Thyroid gland (tissue), 4 donors: ENCODE measurements at places on chromosomes 5 and 9. TPM values are rescaled to one million over a fixed set of nuclear protein-coding genes. Genes with fewer than 3 reads are reported as not detected.

DNA sequence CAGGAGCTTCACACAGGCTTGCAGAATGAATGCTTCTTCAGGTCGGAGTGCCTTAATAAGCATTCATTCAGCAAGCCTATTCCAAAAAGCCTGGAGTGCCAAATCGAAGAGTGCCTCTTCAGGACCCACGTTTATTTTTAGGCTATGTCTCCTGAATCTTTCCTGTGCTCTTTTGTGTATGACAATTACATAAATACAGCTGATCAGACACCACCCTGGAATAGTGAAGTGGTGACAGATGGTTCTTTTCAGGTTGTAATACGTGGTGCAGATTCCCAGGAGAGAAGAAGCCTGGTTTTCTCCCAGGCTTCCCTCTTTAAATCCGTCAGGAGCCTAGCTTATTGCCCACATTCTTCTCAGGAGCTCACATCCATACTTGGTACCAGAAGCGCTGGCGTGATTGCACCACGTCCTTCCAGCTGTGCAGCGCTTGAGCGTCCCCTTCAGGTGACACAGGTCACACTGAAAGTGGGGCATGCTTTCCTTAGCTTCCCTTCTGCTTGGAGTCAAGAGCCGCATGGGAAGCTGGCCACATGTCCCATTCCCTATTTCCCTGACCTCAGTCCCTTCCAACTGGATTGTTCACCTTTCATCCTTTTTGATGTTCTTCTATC lies 123.1 kb downstream of the ADCY2 start:
- no peak for DNase-seq

DNA sequence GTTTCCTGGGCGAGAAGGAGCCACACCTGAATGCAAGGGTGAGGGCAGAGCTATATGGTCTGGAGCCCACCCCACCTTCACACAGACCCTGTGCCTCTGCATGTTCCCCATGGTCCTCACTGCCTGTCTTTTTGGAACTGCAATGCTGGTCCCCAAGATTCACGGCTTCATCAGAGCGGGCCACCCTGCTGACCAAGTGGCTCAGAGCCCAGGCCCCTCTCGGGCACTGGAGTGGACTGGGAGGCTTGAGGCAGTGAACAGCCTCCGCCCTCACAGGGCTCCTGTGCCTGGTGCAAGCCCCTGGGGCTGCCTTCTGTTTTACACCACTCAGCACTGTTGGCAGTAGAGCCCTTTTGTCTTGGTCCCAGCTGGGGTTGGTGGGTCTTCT lies 143.2 kb downstream of the CACNA1B start:
- peak; percentile 48 for DNase-seq

GRCh38 chr9:113955076-113955752 lies 79.1 kb downstream of the ZNF618 start:
- peak; percentile 45 for DNase-seq

DNA sequence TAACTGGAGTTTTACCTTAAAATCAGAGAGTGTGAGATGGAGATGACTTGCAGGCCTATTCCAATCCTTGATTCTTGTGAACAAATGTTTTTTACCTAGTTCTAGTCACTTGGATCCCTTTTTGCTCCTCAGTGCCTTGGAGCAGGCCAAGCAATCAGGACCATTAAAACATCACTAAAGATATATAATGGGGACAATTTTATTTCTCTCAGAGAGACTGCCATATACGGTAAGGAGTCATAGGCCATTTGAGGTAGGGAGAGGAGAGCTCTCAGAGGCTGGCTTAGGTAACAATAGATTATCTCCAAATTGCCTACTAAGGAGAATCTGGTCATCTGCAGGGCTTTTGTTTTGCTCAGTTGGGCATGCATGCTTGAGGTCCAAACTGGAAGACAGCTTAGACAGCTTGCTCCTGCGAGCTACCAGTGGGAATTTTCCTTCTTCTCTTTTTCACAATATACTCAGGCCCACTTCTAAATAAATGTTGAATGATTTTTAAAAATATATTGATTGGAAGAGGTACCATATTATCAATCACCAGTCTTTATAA lies 44.0 kb downstream of the FREM1 start:
- no peak for DNase-seq

- DNase-seq: no peak
These were observed 45.4 kb downstream of the PPP2R2B start for GRCh38 chr5:146832985-146833732.

- no peak for DNase-seq
These were observed 43.0 kb downstream of the PARP8 start for GRCh38 chr5:50709471-50709870.

- no peak for DNase-seq
These were observed 111.8 kb downstream of the HMHB1 start for GRCh38 chr5:143923634-143924266.

DNA sequence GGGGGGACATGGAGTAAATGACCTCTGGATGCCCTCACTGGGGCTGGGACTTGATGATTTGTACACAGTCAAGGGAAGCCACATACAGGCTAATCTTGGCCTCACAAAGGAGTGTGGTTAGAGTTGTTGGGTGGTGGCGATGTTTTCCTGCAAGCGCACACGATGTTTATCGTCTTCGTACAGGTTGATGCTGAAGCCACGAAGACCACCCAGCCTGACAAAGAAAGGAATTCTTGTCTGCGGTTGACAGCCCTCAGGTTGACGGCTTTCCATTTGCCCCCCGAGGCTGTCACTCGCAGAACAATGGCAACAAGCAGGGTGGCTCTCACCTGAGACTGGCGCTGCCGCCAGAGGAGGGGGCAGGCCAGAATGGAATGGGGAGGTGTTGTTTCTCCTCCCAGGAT lies 14.1 kb upstream of the XPA start:
- no peak for DNase-seq

The FAM153A gene
- total RNA-seq: 0.46 TPM

GRCh38 chr5:39451276-39451941 lies 26.6 kb upstream of the DAB2 start:
- no peak for DNase-seq

- DNase-seq: no peak
These were observed 71.2 kb upstream of the CNTLN start for GRCh38 chr9:17063535-17064135.

DNA sequence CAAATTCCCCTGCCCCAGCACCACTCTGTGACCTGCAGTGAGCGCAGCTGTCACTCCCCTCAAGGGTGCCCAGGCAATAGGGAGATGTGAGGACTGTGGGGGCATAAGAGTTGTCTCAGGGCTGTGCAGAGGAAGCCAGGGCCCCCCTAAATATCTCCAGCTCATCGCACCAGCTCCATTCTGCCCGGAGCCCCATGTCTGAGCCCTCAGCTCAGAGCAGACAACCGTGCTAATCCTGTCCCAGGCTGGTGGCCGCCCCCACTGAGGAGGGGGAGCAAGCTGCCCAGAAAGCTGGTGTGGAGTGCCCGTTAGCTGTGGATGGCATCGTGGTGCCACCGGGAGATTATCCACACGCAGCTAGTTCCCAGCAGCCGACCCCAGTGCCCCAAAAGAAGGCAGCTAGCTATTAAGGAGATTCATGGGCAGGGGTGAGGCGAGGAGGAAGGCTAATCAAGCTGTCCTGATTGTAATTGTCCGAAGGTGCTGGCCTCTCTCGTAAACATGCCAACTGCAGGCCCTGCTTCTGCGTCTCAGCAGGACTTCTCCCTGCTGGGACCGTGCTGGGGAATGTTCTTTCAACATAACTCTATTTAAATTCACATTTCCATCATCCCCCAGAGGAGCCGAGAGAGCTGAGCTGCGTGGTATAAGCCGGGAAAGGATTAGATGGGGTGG lies 17.0 kb upstream of the FIBCD1 start:
- DNase-seq: no peak

The IFNA21 gene
- not detected for total RNA-seq

GRCh38 chr5:6698696-6699095 lies 14.5 kb upstream of the TENT4A start:
- no peak for DNase-seq

The ZNF454 gene
- 2.0 TPM for total RNA-seq

The FASTKD3 gene
- total RNA-seq: 14.5 TPM

The OR1J2 gene
- not detected for total RNA-seq

DNA sequence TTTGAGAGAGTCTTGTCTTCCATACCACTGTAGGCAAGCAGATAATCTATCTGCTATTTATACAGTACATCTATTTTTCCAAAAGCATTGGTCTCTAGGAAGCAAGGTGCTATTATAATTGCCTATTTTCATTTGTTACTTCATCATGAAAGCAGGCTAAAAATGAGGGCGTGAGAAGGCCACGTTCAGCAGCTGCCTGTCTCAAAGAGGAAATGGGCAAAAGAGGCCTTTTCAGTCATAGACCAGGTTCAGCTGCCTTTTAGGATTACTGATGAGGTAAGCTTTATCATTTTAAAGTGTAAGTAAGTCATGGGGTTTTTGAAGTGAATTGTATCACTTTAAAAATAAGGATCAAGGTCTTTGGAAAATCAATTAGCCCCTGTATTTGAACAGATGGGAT lies 1091.1 kb upstream of the DMAC1 start:
- no peak for DNase-seq

- no peak for DNase-seq
These were observed 12.0 kb downstream of the NIPSNAP3B start for GRCh38 chr9:104775976-104776375.

GRCh38 chr9:127221695-127222094 lies 42.9 kb upstream of the GARNL3 start:
- no peak for DNase-seq

The DEPDC1B gene
- 1.9 TPM for total RNA-seq

The SHROOM1 gene
- 21.4 TPM for total RNA-seq

GRCh38 chr5:96434201-96434645 lies 1.2 kb upstream of the PCSK1 start:
- peak; percentile 52 for DNase-seq

The PRLR gene
- 0.20 TPM for total RNA-seq

- DNase-seq: peak; percentile 81
These were observed 51.5 kb downstream of the COL15A1 start for GRCh38 chr9:98995059-98995671.

DNA sequence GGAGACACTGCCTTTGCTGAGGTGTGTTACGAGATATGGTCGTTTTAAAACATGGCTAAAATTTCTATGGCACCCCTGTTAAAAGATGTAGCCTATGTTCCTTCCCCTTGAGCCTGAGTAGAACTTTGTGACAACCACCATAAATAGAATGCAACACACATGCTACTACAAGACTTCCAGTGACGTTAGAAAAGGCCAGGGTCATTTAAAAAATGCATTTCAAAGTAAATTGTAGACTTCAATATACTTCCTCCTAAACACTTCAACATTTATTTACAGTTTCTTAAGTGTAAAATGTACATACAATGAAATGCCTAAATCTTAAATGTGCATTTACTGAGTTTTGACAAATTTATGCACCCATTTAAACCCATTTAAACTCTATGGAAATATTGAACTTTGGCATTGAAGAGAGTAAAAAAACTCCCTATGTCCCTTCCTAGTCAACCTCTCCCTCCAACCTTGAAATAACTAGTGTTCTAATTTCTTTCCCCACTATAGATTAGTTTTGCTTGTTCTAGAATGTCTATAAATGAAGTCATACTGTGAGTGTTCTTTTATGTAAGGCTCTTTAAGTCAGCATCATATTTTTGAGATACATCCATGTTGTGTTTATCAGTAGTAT lies 160.5 kb downstream of the SLC12A2 start:
- DNase-seq: no peak

DNA sequence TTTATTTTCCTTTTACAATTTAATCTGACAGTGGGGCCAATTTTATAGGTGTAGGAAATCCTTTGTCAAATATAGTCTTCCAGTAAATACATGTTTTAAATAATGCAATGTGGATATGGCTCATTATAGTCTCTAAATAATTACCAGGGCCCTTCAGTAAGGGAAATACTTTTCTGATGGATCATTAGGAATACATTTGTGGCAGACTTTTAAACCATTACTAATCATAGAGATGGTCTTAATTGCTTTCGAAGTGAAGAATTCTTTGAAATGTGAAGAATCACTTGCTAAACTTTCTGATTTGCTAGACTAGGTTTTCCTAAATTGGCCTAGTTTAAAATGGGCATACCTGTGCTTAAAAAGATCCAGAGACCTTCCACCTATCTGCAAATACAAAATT lies 105.6 kb upstream of the ELL2 start:
- no peak for DNase-seq

- peak; percentile 34 for DNase-seq
These were observed 2.1 kb downstream of the CSF2 start for GRCh38 chr5:132075719-132076077.

GRCh38 chr5:63401436-63402046 lies 560.7 kb downstream of the HTR1A start:
- peak; percentile 60 for DNase-seq

- DNase-seq: no peak
These were observed 30.8 kb downstream of the ANKRD33B start for GRCh38 chr5:10594591-10595210.

GRCh38 chr9:14563902-14564624 lies 129.2 kb downstream of the ZDHHC21 start:
- DNase-seq: no peak

- peak; percentile 27 for DNase-seq
These were observed 659.4 kb upstream of the ADAMTS16 start for GRCh38 chr5:4480528-4481349.

DNA sequence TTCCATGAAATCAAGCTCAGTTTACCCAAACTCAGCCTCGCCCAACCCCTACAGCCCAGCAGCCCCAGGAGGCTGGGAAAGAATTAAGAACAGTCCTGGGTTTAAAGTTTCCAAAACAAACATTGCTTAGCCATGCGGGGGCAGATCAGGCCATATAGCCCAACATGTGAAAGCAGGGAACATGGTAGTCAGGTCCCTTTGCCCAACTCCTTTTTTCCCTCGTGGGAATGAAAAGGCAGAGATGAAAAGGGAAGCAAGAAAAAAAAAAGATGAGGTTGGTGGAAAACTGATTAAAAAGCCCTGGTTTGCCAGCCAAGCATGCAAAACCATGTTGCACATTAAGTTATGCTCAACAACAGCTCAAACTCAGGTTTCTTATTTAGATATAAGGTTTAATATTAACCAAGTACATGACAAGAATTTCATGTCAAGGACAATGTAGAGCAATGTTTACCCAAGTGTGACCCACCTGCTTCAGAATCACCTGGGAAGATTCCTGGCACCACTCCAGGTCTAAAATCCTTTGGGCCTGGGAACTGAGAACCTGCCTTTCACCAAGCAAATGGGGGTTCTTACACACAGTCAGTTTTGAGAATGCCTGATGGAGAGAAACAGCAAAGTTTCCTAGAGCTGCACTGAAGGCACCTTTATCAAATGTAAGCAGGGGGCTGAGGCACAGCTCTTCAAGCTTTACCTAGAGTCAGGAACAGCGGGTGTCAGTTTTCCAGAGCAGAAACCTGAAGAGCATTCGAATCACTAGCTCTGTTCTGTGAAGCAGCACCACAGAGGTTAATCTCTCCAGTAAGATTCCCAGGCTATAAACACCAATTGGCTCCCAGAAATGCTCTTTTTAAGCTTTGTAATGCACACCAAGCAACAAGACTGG lies 1.7 kb downstream of the FREM1 start:
- peak; percentile 9 for DNase-seq

The PCDHA1 gene
- total RNA-seq: not detected

- DNase-seq: no peak
These were observed 109.9 kb downstream of the PHF2 start for GRCh38 chr9:93686127-93686879.
